ENCODE measurements at places on chromosomes 4 and X. TPM values are rescaled to one million over a fixed set of nuclear protein-coding genes. Genes with fewer than 3 reads are reported as not detected.

The TMEM31 gene
- not detected for total RNA-seq

The TRIML1 gene
- total RNA-seq = not detected

GRCh38 chr4:8238036-8238511 is 31.5 kb upstream of the HTRA3 start:
- no peak for DNase-seq

DNA sequence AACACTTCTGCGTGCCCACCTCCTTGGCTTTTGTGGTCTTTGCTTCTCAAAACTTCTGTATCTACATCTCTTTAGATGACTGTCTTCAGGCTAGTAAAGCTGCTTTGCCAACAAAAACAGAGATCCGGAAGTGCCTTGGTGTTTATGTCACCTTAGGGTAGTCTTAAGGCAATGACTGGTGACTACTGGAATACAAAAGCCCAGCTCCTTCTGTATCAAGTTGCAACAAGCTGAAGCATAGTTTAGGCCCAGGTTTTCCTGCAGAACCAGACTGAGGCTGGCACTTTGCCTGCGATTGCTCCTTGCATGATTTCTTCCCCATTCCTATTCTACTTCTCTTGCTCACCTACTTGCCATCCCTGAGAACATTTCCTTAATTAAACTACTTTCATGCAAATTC is 333.8 kb downstream of the DMD start:
- no peak for DNase-seq

DNA sequence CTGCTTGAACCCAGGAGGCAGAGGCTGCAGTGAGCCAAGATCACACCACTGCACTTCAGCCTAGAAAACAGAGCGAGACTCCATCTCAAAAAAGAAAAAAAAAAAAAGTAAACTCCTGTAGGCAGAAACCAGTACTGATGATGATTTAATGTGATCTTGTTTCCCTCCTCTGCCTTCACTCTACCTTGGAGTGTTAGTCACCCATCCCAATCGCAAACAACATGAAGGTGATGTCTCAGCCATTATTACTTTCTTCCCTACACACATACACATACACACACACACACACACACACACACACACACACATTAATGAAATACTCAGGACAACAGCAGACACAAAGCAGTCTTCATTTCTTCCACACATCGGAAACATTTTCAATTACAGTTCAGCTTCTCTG is 15.6 kb downstream of the XKRX start:
- no peak for DNase-seq

GRCh38 chr4:138633580-138633904 is 382.0 kb upstream of the NOCT start:
- no peak for DNase-seq

DNA sequence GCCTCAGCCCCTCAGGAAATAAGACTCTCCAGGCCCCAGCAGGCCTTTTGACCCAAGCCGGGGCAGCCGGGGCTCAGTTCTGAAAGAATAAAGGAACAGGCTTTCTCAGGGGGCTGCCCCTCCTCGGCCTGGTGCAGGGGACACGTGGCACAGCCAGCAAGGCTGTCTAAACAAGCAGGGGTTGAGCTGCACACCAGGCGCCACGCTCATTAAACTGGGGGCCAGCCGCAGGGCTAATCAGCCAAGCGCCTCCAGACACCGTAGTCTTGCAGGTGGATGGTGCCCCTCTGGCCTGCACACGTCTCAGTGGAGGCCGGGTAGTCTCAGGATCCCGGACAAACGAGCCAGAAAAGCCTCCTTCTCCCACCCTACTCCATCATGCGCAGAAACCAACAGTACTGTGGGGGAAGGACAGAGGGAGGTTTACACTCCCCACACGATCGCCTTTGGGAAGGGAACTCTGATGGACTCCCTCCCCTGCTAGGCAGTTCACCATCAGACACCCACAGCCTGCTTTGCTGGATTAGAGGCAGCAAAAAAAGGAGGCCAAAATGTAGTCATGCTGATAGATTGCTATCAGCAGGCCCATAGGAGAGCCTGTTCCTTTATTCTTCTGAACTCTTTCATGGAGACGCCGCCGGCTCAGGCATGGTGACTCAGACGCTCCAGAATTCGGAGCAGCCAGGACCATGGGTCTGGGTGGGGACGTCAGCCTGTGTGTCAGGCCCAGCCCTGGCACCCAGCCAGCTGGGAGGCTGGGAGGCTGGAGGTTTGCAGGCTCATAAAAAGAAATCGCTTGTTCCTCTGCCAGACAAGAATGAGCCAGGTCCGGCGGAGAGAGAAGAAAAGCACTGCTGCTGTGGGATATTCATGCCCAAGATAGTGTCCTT is 342.4 kb downstream of the BCOR start:
- DNase-seq = peak; percentile 96

DNA sequence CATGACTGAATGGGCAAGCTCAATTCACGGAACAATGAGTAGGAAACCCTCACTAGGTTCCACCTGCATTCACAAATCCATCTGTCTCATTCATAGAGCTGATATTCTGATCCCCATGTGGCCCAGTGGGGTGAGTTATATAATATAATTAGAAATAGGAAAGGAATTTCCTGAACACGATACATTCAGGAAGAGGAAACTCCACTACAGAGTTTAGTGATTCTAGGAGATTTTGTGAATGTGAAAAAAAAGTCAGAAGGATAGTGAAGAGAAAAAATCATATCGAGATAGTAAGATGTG is 471.2 kb downstream of the GASK1B start:
- DNase-seq = no peak

DNA sequence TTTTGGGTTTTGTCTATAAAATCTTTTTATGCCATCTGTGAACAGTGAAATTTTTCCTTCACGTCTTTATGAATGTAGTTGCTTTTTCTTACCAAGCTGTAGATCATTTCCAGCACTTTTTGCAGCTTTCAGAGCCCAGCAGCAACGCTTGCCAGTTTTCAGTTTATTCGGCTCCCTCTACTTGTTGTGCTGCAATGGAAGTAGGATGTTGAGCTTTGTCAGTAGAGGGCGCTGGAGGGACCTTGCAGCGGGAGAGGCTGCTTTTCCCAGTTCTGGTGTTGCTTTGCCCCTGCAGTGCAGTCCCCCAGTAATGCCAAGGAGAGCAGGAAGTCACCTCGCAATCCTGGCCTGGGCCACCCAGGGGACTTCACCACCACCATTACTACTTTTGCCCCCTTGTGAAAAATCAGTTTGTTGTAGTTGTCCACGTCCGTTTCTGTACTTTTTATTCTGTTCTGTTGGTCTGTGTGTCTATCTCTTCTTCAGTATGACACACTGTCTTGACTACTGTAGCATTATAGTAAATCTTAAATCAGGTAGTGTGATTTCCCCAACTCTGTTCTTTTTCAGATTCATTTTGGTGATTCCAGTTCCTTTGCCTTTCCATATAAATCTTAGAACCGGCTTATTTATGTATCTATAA is 21.8 kb downstream of the CMC4 start:
- DNase-seq = peak; percentile 69

- DNase-seq = no peak
These were observed 12.5 kb downstream of the OGT start for GRCh38 chrX:71545364-71545763.

DNA sequence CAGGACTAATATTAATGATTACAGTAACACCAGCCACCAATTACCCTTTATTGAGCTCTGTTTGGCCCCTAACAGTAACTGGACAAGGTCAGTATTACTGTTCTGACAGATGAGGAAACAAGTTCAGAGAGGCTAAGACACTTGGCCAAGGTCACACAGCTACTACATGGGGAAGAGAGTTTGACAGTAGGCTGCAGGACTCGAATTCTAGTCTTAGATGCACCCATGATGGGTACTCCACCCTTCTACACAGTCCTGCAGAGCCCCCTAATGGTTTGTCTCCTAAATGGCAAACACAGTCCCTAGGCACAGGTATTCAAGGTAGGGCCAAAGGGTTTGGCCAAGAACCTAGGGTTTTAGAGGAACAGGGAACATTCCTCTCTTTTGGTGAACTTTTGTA is 93.9 kb downstream of the NSUN7 start:
- peak; percentile 7 for DNase-seq

Measured in sigmoid colon (tissue), 7 donors.